ENCODE measurements at places on chromosomes 5 and 9.

DNA sequence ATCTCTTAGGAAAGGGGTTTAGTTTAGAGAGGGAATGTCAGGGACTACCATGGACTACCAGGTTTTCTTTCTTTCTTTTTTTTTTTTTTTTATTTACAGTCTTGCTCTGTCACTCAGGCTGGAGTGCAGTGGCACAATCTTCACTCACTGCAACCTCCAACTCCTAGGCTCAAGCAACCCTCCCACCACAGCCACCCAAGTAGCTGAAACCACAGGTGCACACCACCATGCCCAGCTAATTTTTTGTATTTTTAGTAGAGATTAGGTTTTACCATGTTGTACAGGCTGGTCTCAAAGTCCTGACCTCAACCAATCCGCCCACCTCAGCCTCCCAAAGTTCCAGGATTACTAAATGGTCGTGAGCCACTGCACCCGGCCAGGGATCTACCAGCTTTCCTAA, 572.7 kb downstream of the CAAP1 start:
- no peak for DNase-seq

GRCh38 chr5:141843156-141843927, 34.9 kb downstream of the PCDH1 start:
- DNase-seq = no peak

DNA sequence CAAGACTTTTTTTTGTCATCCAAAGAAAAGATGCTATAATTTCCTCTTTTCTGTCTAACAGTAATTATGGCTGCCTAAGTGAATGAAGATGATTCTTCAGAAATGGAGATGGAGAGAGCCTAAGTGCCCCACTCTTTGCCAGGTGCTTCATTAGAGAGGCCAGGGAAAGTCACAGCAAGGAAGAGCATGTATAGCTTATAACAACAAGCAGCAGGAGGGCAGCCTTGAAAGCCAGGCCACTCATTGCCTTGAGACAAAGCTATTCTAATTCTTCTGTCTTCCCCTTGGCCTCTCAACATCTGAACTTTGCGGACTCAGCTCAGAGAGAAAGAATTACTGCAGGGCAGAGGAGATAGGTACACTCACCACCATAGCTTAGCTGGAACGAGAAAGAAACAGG, 112.0 kb upstream of the ZNF366 start:
- DNase-seq = no peak

DNA sequence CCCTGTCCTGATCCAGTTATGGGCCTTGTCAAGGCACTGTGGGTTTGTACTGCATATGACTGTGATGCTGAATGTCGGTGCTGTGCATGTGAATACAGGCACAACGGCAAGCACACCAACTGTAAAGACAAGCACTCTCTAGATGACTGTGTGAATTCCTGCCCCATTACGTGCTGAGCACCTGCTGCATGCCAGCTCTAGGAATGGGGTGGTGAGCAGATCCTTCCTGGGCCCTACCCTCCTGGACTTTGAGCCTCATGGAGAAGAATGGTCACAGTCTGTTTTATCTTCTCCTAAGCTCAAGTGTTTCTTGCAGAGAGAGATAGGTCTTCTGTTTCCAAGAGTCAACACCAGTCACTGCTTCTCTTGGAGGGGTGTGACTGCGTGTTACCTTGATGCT, 56.0 kb upstream of the RARS1 start:
- no peak for DNase-seq

GRCh38 chr5:132109494-132110053, 36.0 kb downstream of the CSF2 start:
- no peak for DNase-seq

DNA sequence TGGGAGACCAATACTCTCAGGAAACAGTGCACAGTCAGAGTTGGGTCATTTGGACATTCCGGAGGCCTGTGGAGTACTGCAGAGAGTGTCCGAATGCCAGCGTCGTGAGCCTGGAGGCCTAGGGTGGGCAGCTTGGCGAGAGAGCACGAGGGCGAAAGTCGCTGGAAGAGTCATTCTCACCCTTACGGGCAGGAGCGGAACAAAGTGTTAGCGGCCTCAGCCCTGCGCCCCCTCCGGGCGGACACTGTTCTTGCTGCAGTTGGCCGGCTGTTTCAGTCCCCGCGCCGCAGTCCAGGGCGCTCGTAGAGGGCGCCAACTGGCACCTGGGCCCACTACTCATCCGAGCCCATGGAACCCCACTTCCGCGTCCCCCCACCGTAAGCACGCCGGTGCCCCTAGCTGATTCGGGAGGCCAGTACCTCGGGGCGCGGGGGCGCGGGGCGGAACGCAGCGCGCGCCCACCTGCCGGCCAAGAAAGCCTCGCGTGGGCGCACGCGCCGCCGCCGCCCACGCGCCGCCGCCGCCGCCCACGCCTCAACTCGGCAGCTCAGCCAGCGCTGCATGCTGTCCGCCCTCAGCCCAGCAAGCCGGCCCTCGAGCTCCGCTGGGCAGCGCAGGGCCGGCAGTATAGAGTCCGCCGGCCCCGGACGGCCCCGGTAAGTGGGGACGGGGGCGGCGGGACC, 99.7 kb upstream of the CCL21 start:
- DNase-seq = no peak

GRCh38 chr9:130122456-130122855, 49.7 kb upstream of the NCS1 start:
- DNase-seq = no peak
